ENCODE measurements at places on chromosomes 6 and 20.

- no peak for DNase-seq
These were observed 40.6 kb upstream of the SAMD5 start for GRCh38 chr6:147467886-147468285.

GRCh38 chr20:53287357-53288042 is 306.1 kb downstream of the ZNF217 start:
- DNase-seq: no peak

DNA sequence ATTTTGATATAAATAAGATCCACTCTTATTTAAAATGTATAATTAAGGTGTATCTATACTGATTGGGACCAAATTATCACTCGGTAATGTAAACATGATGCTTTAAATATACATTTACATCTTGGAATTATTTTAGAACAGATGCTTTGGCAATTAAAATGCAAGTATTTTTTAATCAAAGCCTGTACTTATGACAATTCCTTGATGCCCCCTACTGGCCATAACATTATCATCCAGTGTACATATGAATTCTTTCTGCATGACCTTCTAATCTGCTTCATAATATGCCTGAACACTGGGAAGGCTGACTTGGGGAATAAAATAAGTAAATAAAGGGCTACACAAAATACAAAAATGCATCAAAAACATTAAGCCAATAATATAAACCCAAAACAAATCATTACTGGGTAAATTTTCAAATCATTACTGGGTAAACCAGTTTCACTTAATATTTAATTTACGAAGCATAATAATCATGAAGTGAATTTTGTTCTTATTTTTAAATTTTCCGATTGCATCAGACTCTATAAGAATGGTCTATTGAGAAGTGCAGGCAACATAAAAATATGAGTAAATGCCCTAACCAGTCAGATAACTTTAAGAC is 65.1 kb downstream of the CGA start:
- DNase-seq: peak; percentile 69

GRCh38 chr20:8844179-8844578 is 224.7 kb upstream of the PLCB4 start:
- no peak for DNase-seq

- no peak for DNase-seq
These were observed 33.3 kb upstream of the ADGRF4 start for GRCh38 chr6:47665112-47665511.

GRCh38 chr6:91088515-91088914 is 501.6 kb upstream of the MAP3K7 start:
- DNase-seq: no peak

- no peak for DNase-seq
These were observed 140.5 kb upstream of the SYNDIG1 start for GRCh38 chr20:24328901-24329300.

DNA sequence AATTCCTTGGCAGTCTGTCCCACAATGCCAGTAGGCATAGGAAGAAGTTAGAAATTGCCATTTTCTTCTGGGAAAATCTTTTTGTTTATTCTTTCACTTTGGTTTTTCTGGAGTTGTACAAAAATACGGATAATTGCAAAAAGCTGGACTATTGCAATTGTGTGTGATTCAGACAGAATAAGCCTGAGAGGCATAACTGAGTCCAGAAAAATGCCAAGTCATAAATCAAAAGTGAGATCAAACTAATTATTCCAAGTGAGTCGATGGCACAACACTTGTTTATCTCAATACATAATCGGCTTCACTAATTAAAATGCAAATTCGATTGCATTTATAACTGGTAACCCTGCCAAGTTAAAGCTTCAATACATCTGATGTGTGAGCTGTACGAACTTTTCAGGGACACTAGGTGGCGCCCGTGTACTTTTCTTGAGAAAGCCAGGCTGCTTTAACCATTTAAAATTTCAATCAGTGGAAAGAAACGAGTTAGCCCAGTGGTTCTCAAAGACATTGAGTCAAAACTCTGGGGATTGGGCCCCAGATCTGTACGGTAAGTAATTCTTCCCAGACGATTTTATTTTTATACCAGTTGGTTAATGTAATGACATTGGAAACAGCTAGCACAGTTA is 102.6 kb downstream of the LAMP5 start:
- peak; percentile 76 for DNase-seq

DNA sequence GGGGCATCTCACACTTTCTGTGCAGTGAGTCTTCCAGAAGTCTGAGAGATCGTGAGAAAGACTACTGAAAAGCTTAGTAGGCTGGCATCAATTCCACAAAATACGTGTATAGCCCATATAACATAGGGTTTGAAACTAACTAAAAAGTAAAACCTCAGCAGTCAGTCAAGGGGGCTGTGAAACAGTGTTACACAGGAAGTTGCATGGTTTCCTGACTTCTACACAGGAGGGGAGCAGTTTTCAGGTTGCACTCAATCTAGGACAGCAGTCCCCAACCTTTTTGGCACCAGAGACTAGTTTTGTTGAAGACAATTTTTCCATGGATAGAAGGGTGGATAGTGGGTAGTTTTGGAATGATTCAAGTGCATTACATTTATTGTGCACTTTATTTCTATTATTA is 4.7 kb upstream of the LY86 start:
- peak; percentile 77 for DNase-seq

DNA sequence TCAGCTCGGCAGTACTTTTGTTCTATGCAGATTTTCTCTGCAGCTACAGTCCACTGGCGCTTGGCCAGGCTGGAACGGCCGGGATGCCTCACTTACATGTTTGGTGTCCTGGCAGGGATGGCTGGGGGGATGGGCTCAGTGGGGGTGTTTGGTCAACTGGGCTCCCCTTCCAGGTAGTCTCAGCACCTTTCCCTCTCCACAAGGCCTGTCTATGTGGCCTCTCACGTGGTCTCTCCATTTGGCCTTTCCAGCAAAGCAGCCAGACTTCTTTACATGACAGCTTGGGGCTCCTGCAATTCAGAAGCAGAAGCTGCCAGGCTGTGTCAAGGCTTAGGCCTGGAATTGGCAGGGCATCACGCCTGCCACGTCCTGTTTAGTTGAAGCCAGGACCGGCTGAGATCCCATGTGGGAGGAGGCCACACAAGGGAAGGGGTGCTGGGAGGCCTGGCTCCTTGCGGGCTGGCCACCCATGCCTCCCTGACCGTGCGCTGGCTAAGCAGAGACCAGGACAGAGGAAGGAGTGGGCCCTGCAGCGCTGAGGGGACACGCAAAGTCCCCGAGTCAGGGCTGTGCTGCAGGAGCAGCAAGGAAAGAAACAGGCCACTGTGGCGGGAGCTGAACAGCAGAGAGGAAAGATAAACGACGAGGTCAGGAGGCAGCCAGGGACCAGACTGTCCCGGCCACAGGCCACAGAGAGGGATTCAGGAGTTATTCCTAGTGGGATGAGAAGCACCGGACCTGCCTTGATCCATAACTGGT is 38.9 kb downstream of the MGME1 start:
- DNase-seq: no peak

DNA sequence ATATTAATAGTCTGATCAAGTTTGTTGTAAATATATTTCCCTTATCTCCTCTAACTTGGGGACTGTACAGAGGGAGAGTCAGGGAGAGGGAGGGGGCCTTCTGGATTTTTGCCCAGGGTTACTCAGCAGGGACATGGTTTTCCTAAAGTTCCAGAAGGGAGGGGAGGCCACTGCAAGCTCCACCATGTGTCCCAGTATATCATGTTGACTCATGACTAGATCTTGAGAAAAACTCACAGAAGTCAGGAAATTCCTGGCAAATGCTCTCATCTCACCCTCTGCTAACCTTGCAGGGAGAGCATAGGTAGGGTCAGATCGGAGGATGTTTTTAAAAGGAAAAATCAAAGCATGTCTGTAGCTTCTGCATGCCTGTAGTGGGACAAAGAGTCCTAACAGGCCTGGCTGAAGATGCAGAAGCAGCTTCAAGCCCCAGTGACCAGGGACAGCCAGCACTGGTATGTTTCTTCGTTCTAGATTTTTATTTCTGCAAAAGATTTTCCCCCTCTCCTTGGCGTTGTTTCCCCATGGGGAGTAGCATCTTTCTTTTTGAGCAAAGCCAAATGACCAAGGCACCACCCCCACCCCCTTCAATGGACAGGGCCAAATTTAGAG is 272.9 kb upstream of the SUPT3H start:
- DNase-seq: no peak

DNA sequence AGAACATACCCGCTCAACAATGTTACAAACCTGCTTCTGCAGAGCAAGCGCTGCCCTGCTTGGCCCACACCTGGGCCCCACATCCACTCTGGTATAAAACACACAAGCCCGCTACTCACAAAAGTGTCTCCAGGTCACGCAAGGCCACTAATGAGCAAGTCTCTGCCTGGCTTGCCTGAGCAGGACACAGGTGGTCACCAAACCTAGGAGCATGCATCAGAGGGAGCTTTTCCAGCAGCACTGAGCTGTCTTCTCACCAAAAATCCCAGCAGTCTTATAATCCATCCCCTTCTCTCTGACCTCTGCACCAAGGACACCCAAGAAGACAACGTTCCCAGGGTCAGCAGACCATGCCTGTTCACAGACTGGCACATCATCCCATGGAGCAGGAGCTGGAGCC is 100.8 kb downstream of the DLL1 start:
- DNase-seq: no peak

DNA sequence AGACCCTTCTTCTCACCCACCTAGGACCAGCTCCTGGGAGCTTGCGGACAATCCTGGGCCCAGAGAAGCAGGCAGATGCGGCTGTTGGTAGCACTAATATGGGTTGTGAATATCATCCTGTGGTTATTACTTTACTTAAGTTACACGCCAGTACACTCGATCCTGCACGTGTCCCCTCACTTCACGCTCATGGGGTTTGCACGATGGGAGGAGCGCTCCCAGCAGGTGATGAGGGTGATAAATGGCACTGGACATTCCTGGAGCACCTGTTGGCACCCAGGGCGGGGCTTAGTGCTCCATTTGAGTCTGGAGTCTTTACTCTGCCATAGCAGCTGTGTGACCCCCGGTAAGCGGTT is 335.1 kb downstream of the PREX1 start:
- DNase-seq: no peak

- no peak for DNase-seq
These were observed 175.5 kb upstream of the FOXQ1 start for GRCh38 chr6:1136415-1136774.

- peak; percentile 16 for DNase-seq
These were observed 120.4 kb upstream of the RIPOR2 start for GRCh38 chr6:25056130-25056529.

DNA sequence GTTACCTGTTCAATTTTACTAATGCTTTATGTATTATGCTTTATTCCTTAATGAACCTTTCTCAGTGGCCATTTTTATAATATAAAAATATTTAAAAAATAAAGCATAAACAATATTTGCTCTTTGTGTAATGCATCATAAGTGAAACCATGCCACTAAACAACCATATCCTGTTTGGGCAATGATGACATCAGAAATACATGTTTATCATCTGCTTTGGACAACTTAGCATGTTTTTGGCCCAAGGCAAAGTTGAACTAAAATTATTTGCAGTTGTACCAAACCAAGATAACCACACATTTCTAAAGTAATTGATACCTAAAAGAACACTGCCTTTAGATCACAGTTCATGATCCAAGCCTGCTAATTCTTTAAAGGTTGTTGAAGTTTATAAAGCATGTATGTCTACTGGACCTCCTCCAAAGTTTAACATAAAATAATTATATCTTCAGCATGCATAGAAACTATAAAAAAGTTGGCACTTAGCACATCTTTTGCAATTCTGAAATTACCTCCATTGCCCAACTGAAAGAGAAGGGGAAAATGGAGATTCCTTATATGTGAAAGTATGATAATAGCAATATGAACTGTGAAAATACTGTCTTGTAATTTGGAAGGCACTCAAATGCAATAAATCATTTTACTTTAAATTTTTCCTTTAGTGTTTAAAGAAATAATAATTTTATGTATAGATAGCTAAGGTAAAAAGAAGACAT is 325.6 kb upstream of the RUNX2 start:
- no peak for DNase-seq

DNA sequence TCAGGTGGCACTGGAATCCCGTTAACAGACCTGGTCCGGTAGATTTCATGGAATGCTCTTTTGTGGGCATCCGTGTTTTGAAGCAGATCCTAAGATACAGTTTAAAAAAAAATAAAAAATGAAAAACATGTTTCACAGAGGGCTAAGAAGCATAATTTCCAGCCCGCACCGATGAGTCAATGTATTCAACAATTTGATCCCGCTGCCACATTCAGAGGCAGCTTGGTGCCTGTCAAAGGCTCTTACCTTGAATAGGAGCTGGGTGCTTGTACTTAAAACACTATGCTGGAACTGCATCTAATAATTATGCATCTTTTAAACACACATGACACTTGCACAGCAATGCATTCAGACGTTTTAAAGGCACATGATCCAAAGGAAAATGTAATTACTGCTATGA is 164.8 kb downstream of the SYNE1 start:
- no peak for DNase-seq

DNA sequence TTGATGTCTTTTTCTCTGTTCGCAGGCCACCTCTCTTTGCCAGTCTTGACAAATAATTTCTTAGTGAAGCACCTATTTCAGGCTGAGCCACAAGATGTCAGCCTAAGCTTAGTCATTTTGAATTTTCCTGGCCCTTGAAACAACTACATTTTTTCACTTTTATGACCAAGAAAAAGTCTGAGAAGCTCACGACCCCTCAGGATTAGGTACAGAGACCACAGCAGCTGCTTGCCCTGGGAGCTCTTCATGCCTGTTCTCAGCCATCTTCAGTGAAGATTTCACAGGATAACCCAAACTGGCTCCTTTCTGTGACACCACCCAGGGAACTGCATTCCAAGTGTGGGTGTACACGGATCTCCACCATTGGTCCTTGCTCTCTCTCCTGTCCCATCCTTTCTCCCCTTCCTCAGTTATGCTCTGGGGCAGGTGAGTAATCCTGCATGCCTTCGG is 38.4 kb upstream of the SPTLC3 start:
- DNase-seq: peak; percentile 45

DNA sequence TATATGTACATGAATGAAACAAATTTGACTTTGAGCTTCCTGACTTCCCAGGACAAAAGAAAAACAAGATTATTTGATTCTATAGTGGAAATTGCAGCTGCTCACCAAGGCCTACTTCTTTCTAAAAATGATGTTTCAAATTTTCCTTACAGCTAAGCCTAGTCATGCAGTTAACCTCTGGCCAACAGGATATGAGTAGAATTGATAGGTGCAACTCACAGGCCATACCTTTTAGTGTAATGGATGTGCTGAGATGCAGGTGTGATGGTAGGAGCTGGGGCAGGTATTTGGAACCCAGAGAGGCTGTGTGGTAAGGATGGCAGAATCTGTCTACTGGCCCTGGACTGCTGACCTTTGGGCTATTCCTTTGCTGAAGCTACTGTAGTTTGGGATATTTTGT is 230.9 kb upstream of the PREP start:
- no peak for DNase-seq

DNA sequence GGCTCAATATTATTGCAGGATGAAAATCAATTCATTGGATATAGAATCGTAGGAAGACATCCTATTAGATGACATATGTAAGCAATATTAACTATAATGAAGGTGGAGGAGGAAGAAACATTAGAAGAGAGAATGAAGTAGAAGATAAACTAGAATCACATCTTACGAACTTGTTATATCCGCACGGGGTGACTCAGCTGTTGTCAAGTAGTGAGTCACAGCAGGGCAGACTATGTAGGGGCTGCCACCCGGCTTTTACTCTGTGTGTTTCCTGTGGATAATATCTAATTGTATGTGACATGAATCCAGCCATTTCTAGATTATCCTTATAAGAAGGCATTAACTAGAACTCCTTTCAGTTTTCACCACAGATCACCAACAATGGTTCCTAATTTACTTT is 520.2 kb downstream of the DOK5 start:
- DNase-seq: no peak

All from NAMALWA (cell line).